CD8-positive, alpha-beta memory T cell (primary cell): ENCODE measurements at places on chromosomes 5 and 9.

DNA sequence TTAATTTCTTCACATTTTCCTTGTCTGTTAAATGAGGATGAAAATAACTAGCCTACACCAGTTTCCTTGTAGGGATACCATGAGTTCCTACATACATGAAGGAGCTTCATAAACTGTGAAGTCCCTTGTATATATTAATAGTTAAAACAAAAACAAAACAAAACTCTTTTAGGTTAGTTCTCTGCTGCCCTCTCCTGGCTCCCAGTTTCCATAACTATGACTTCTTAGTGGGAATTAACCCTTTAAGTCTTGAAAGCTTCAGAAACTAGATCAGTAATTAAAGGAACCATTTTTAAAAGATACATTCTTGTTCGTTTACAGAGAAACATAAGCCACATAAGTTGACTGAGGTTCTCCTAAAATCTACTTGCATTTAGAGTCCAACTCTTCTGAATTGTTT, 500.0 kb upstream of the C9orf72 start:
- no peak for DNase-seq
- no peak overlapping the region for H3K4me3 ChIP-seq
- H3K4me1 ChIP-seq, result no peaks in the 10 kb centered on the region
- no peak overlapping the region for H3K27ac ChIP-seq

- H3K27me3 ChIP-seq, result no peaks in the 10 kb centered on the region
- no peaks in the 10 kb centered on the region for H3K36me3 ChIP-seq
Observed at GRCh38 chr5:157150995-157151394, 8.3 kb upstream of the MED7 start.

GRCh38 chr5:73286896-73287295, 113.9 kb downstream of the TMEM174 start:
- H3K36me3 ChIP-seq, result no peaks in the 10 kb centered on the region
- no peaks in the 10 kb centered on the region for H3K4me1 ChIP-seq
- no peaks in the 10 kb centered on the region for H3K27me3 ChIP-seq
- no peak overlapping the region for H3K4me3 ChIP-seq
- no peak overlapping the region for H3K27ac ChIP-seq
- no peak for DNase-seq

- H3K27ac ChIP-seq, result no peak overlapping the region
- no peak for DNase-seq
- H3K36me3 ChIP-seq, result no peaks in the 10 kb centered on the region
- H3K27me3 ChIP-seq, result no peaks in the 10 kb centered on the region
- H3K4me1 ChIP-seq, result peaks cover 13% of the 10 kb centered on the region
- H3K4me3 ChIP-seq, result no peak overlapping the region
Observed at GRCh38 chr9:20236676-20237075, 385.6 kb downstream of the MLLT3 start.

DNA sequence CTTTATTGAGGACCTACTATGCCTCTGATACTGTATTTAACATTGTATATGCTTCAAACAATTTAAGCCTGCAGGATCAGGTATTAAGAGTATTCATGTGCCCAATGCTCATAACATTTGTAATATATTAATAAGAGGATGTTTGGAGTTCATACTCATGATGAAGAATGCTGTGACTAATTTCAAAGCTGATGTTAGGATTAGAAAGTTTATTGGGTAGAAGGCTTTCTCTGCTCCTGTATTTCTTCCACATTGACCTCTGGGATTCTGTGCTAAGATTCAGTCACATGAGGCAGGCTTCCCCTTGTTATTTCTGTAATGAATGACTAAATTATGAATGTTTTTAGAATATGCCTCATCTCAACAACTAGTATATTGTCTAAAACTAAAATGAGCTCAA, 456.4 kb downstream of the NFIB start:
- no peaks in the 10 kb centered on the region for H3K27me3 ChIP-seq
- H3K36me3 ChIP-seq, result no peaks in the 10 kb centered on the region
- H3K4me1 ChIP-seq, result no peaks in the 10 kb centered on the region
- no peak overlapping the region for H3K4me3 ChIP-seq
- no peak overlapping the region for H3K27ac ChIP-seq

DNA sequence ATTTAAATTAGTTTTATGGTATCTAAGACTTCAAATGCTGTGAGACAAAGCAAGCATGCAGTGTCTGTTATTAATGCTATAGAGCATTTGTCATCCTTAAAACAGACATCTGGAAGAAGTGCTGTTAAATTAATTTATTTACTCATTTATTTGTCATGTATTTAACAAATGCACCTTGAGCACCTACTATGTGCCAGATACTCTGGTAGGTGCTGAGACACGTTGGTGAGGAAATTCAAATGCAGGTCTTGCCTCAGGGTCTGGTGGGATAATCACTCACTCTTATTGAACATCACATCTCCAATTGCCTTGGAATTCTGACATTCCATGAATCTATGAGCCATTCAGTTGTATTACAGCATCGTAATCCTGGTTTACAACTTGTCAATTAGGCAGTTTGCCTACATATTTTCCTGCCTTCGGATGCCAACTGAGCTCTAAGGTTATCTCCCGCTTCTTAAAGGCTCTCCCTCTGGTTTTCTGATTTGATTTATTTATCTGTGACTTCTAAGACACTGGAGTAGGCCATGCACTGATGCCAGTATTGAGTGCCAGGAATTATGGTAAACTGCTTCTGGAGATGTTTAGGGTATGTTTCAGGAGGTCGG, 56.0 kb upstream of the RPS23 start:
- H3K4me1 ChIP-seq, result no peaks in the 10 kb centered on the region
- H3K4me3 ChIP-seq, result no peak overlapping the region
- no peak for DNase-seq
- no peak overlapping the region for H3K27ac ChIP-seq

DNA sequence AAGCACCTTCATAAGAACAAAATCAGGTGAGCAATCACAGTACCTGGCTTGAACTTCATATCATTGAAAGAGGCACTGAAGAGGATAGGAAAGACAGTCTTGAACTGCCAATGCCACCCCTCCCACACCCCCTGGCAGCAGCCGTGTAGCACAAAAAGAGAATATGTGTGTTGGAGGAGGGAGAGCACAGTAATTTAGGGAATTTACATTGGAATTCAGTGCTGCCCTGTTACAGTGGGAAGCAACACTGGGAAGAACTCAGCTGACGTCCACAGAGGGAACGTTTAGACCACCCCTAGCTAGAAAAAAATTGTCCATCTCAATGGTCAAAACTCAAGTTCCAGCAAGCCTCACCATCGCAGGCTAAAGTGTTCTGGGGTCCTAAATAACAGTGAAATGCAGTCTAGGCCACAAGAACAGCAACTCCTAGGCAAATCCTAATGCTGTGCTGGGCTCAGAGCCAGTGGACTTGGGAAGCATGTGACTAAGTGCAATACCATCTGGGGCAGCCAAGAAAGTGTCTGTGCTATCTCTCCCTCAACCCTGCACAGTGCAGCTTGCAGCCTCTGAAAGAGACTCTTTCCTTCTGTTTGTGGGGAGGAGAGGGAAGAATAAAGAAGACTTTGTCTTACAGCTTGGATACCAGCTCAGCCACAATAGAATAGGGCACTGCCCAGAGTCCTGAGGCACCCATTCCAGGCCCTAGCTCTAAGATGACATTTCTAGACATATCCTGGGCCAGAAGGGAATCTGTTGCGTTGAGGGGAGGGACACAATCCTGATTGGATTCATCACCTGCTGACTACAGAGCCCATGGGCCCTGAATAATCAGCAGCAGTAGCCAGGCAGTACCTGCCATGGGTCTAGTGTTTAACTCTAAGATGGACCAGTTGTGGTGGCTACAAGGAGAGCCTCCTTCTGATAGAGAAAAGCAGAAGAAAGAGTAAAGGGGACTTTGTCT, 62.1 kb upstream of the VLDLR start:
- no peaks in the 10 kb centered on the region for H3K4me1 ChIP-seq
- no peaks in the 10 kb centered on the region for H3K36me3 ChIP-seq
- no peak for DNase-seq

DNA sequence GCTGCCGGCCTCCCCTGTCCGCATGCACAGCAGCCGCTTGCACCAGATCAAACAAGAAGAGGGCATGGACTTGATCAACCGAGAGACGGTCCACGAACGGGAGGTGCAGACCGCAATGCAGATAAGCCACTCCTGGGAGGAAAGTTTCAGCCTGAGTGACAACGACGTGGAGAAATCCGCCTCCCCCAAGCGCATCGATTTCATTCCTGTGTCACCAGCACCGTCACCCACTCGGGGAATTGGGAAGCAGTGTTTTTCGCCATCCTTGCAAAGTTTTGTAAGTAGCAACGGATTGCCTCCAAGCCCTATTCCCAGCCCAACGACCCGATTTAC, 75.3 kb downstream of the PIP5K1B start:
- no peak for DNase-seq
- peaks cover 54% of the 10 kb centered on the region for H3K4me1 ChIP-seq
- H3K36me3 ChIP-seq, result no peaks in the 10 kb centered on the region

GRCh38 chr5:68873198-68873597, 220.6 kb upstream of the SLC30A5 start:
- no peak overlapping the region for H3K4me3 ChIP-seq
- H3K27ac ChIP-seq, result no peak overlapping the region
- H3K4me1 ChIP-seq, result peaks cover 12% of the 10 kb centered on the region
- DNase-seq, result no peak
- no peaks in the 10 kb centered on the region for H3K36me3 ChIP-seq

DNA sequence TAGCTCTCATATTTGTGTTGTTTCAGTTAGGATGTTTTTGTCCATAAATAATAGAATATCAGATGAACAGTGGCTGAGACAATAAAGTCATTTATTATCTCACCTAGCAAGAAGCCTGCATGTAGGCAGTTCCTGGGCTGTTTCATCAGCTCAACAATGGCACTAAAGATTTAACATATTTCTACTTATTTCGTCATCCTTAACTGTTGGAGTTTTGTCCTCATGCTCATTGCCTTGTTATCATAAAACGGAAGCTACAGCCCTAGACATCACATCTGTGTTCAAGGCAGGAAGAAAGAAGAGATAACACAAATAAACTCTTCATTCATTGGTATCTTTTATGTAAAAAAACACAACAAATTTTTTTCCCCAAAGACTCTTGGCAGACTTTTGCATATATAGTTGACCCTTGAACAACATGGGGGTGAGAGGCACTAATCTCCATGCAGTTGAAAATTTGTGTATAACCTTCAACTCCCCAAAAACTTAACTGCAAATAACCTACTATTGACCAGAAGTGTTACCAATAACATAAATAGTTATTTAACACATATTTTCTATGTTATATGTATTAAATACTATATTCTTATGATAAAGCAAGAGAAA, 277.2 kb upstream of the ADRA1B start:
- no peaks in the 10 kb centered on the region for H3K36me3 ChIP-seq
- no peak overlapping the region for H3K27ac ChIP-seq
- H3K27me3 ChIP-seq, result no peaks in the 10 kb centered on the region
- no peak for DNase-seq
- no peaks in the 10 kb centered on the region for H3K4me1 ChIP-seq

GRCh38 chr9:101778332-101778731, 39.9 kb upstream of the GRIN3A start:
- H3K27ac ChIP-seq, result no peak overlapping the region
- H3K4me1 ChIP-seq, result no peaks in the 10 kb centered on the region
- no peaks in the 10 kb centered on the region for H3K27me3 ChIP-seq
- H3K4me3 ChIP-seq, result no peak overlapping the region
- H3K36me3 ChIP-seq, result no peaks in the 10 kb centered on the region
- DNase-seq, result no peak

DNA sequence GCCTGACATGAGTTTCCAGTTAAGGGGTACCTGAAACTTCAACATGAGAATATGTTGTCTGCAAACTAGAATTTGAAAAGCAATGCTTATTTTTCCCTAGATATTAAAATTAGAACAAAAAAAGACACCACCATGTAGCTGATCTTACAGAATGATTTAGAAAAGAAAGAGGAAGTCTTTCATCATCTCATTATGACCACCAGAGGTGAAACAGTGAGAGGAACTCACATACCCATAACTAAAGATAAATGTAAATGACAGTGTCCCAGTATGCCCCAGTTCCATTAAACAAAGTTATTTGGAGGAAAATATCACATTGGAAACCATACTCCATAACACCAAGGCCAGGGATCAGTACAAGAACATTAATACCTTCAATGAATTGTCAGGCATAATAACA, 6.9 kb downstream of the TAF7 start:
- H3K4me1 ChIP-seq, result no peaks in the 10 kb centered on the region
- H3K4me3 ChIP-seq, result no peak overlapping the region
- no peaks in the 10 kb centered on the region for H3K27me3 ChIP-seq
- no peak for DNase-seq
- H3K36me3 ChIP-seq, result no peaks in the 10 kb centered on the region

DNA sequence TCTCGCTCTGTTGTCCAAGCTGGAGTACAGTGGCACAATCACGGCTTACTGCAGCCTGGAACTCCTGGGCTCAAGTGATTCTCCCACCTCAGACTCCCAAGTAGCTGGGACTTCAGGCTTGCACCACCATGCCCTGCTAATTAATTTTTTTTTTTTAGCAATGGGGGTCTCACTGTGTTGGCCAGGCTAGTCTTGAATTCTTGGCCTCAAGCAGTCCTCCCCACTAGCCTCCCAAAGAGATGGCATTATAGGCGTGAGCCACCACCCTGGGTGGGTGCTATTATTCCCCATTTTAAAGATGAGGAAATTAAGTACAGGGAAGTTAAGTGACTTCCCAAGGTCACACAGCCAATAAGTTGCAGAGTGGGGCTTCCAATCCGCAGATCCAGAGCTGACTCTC, 1.7 kb downstream of the NNT start:
- peaks cover 32% of the 10 kb centered on the region for H3K4me1 ChIP-seq
- no peaks in the 10 kb centered on the region for H3K27me3 ChIP-seq
- no peak overlapping the region for H3K27ac ChIP-seq
- no peaks in the 10 kb centered on the region for H3K36me3 ChIP-seq

- H3K27ac ChIP-seq, result no peak overlapping the region
- H3K27me3 ChIP-seq, result no peaks in the 10 kb centered on the region
- H3K4me3 ChIP-seq, result no peak overlapping the region
- H3K36me3 ChIP-seq, result no peaks in the 10 kb centered on the region
- no peaks in the 10 kb centered on the region for H3K4me1 ChIP-seq
Observed at GRCh38 chr5:169218176-169218575, 82.8 kb downstream of the SLIT3 start.

DNA sequence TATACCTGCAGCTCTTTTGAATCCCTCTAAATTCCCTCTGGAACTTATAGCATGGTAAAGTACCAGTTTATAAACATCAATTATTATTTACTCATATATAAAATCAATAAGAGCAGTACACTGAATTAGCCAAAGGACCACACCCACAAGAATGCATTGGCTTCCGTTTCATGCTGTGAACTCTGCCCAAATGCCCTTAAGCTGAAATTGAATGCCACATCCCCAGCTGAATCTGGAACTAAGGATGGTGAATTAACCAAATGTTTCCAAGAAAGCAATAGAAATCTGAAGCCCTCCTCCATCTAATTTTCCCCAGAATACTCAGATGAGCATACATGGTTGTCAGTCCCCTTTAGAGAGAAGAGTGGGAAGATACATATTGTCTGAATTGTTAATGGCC, 436.4 kb upstream of the FTMT start:
- H3K4me3 ChIP-seq, result no peak overlapping the region
- H3K36me3 ChIP-seq, result no peaks in the 10 kb centered on the region
- no peak overlapping the region for H3K27ac ChIP-seq
- DNase-seq, result no peak
- no peaks in the 10 kb centered on the region for H3K4me1 ChIP-seq
